Epithelial cell of prostate (primary cell): ENCODE measurements at places on chromosomes 4 and X.

GRCh38 chrX:79182616-79183015 is 38.1 kb downstream of the GPR174 start:
- no peak for DNase-seq

GRCh38 chr4:42123071-42123644 is 29.3 kb downstream of the BEND4 start:
- DNase-seq = no peak

DNA sequence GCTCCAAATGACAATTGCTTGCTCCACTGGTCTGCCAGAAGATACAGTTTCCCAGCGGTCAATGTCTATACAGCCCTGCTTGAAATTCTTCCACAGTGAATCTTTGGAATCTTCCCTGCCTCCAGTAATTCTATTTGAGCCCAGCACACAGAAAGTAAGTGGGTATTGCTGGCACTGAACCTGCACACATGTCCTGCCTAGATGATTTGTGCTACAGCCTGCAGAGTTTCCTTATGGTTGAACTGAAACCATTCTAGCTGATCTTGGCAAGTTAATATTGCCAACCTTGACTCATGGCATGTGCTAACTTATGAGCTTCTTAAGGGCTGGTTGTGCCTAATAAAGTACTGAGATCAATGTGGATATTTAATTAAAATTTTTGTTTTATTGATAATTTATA is 553.8 kb upstream of the GNPDA2 start:
- no peak for DNase-seq

- DNase-seq = no peak
These were observed 261.1 kb upstream of the PLCXD1 start for GRCh38 chrX:19912-20571.

DNA sequence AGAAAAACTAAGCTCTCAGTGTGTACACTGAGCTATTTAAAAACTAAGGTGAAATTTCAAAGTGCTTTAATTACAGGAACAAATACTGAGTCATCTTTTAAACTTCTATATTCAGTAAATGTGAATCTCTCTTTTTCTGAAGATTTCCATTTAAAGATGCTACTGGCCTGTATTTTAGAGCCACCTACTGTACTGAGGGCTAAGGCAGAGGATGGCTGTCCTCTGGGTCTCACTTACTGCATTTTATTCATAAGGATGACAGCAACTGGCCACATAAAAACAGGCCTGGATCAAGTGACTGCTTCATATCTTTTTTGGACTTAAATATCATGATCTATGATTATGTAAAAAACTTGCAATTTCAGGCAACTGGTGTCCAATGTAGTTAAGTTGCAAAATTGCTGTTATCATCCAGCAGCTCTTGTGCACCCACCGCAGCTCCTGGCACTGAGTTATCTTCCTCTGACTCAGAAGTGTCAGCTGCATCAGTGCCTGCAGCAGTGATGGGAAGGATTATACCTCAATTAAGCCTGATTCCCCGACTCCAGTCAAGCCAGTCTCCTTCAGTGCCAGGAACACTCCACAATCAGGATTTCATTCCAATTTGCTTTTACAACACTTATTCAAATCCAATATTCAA is 1073.7 kb downstream of the PDHA2 start:
- DNase-seq = no peak

DNA sequence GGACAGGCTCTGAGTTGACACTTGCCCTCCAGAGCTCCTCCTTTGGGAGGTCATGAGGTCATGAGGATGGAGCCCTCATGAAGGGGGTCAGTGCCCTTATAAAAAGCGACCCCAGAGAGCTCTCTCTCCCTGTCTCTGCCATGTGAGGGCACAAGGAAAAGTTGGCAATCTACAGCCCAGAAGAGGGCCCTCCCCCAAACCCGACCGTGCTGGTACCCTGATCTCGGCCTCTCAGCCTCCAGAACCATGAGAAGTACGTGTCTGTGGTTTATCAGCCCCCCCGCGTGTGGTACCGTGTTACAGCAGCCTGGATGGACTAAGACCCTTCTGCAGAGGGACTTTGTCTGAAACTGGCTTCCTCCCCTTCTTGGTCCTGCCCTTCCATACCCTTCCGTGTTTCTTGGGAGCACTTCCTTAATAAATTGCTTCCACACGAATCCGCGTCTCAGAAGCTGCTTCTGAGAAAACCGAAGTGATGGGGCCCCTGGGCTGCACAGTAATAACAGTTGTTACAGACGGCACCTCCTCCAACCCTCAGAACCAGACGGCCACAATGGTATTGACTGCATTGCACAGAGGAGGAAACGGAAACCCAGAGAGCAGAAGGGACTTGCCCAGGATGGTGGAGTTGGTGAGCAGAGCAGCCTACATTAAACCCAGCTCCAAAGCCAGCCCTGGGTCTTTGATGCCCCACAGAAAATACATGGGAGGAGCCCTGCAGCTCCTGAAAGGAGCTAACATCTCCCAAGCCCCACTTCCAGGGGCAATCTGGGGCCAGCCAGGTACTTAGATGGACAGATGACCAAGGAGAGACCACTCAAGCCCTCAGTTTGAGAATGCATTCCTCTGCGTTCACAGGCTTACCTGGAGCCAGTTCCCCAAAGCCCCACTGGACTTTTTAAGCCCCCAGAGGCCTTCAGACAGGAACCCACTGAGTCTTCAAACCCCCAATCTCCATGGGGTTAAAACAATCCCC is 242.7 kb downstream of the BCOR start:
- no peak for DNase-seq

DNA sequence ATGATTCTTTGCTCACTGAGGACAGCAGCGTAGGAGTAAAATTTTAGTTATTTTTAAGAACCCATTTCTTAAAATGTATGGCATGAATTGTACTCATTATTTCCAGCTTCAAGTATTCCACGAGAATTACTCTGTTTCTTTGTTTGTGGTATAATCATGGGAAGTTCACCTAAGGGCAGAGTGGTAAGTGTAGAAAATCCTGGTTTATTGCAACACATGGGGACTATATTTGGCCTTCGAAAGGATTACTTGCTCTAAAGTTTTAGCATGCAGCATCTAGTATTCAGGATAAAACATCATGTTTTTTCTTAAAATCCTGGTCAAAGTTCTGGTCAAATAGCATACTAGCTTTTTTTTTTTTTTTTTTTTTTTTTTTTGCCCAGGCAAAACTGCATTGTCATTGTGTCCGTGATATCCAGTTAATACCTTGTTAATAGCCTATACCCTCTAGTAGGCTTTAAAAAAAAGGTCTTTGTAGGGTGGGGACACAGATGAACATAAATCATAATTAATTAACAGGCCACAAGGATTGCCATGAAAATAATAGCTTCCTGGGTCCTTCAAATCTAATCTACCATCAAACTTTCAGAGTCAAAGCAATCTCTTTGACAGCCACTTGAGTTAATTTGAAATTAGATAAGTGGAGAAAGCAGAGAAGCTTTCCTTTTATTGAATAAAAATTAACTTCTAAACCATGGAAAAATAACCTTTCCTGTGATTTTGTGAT is 44.6 kb upstream of the VEGFC start:
- DNase-seq = no peak
